ENCODE measurements at places on chromosomes 6 and 20.

- no peak for DNase-seq
These were observed 40.3 kb upstream of the PRND start for GRCh38 chr20:4681401-4681800.

DNA sequence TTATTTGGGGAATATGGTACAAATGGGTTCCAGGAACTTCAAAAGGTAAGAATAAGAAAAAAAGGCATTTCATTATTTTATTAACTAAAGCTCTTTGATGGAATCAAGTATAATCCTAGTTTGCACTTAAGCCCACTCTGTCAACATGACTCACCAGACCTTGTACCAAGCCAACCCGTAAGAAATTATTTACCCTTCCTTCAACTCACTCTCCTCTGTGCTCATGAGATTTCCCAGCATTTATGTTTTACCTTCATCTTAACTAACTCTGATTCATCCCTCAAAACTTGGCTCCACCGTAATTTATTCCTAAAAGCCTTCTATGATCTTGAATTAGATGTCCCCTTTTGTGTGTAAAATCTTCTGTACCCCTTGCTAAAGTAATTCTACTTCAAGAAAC, 308.7 kb downstream of the PKHD1 start:
- DNase-seq: no peak

DNA sequence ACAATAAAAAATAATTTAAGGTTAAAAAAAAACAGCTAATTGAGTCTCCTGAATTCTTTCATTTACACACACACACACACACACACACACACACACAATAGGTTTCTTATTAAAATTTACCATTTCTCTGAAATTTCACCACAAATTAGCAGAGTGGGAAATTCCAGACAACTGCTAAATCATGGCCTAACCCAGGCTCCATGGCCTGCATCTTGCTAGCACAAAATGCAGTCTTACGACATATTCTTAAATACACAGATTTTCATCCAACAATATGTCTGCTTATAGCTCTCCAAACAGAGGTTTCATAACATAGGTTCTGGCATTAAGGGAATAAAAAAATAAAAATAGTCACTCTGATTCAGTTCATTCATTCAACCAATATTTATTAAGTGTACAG, 46.9 kb downstream of the SOD2 start:
- DNase-seq: no peak

GRCh38 chr20:32598606-32599005, 13.5 kb upstream of the NOL4L start:
- no peak for DNase-seq

GRCh38 chr6:99514089-99514488, 1.1 kb downstream of the USP45 start:
- no peak for DNase-seq

- no peak for DNase-seq
These were observed 644 bp downstream of the MAD2L1BP start for GRCh38 chr6:43636308-43636659.

DNA sequence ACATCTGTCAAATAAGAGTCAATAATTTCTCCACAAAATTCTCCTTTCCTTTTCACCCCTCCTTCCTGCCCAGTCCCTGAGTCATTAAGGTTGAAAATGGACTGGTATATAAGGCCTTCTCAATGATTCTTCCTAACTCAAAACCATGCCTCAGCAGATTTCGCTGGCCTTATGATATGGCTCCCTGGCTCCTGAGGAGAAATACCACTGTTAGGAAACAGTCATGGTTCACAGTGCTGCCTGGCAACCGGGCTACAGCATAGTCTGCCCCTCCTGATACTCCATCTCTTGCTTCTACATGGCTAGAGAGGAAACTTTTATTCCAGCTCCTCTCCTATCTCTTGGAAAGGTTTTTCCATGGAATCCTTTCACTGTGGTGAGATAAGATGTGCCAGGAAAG, 4.7 kb downstream of the UBE2J1 start:
- DNase-seq: no peak

DNA sequence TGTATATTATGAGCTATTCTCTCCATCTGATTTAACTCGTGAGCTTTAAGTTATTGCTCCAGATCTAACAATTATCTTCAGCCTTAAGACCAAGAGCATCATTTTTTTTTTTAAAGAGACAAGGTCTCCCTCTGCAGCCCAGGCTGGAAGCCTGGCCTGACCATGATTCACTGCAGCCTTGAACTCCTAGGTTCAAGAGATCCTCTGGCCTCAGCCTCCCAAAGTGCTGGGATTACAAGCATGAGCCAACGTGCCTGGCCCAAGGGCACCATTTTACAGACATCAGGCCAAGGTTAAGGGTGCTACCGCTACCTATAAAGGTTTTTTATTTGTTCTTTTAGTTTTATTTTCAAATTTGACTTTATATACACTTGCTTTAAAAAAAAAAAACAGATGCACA, 2.3 kb downstream of the SUPT3H start:
- no peak for DNase-seq

GRCh38 chr6:133131621-133132465, 109.3 kb upstream of the EYA4 start:
- no peak for DNase-seq

GRCh38 chr6:124703541-124703940, 258.7 kb upstream of the RNF217 start:
- no peak for DNase-seq

- no peak for DNase-seq
These were observed 70.8 kb upstream of the RNF146 start for GRCh38 chr6:127195833-127196232.

DNA sequence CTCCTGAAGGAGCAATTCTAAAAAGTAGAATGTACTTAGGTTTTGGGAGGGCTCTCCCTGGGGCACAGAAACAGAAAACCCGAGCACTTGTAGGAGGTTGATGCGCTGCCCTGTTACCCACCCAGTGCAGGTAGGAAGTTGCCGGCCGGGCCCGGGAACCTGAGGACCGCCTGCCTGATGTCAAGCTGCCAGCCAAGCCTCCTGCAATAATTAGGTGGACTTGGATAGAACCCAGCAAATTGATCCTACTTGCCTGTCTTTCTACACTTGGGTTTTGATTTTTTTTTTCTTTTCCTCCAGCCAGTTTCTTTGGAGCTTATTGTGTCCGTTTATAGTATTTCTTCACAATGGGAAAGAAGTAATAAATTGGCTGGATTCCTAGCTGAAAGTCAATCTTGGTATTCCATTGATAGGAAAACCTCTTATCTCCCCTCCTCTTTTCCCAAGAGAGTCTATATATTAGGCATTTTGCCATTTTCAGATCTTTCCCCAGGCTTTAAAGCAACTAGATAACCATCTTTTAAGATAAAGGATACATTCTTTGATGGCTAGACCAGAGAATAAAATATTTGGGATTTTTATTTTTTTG, 78.3 kb upstream of the FYN start:
- DNase-seq: no peak

DNA sequence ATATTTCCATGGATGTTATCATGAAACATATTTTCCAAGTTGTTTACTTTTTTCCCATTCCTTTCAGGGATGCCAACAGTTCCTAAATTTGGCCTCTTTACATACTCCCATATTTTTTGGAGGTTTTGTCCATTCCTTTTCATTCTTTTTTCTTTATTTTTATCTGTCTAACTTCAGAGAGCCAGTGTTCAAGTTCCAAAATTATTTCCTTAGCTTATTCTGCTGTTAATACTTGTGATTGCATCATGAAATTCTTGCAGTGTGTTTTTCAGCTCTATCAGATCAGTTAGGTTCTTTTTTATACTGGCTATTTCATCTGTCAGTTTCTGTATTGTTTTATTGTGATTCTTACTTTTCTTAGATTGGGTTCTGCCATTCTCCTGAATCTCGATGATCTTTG, 89.9 kb upstream of the TCF21 start:
- no peak for DNase-seq

DNA sequence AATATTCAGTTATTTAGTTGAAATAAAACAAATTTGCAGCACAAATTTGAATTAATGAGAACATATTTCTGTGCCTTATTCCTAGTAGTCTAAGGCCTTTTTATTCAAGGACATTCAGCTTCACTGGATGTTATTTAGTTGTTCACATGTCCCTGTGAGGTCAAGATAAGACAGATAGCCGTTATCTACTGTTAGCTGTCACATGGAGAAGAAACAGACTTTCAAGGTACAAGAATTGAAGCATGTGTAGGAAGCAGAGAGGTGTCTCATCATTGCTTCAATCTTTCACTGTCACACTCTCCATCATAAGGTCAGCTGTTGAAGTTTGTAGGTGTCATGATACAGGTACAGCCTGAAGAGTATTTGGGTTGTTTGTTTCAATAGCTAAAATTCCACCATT, 112.9 kb upstream of the JAG1 start:
- DNase-seq: no peak

DNA sequence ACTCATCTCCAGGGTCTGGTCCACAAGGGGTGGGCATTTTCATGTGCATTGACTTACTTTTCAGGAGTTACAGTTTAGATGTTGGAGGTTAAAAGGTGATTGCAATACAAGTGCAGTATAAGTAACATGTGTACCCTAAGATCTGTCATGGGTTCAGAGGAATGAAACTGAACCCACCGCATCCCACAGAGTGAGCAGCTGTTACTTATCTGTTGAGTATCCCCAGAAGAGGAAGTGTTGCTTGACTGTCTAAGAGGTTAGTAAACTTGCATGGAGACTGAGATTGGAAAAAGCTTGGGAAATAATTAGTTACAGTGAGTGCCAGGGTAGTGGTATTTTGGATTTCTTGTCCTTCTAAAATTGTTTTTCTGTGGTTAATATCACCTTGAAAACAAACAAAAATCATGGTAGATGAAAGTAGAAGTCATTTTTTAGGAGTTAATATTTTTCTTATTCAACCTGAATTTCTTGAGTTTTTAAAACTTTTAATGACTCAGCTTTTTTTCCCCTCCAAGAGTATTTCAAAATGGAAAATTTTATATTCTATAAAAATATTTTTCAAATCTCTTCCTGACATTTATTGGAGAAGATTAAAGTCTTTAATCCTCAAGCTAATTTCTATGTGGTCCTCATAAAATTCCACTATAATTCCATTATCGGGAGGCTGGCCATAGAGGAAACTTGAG, 306.1 kb downstream of the ZNF217 start:
- DNase-seq: no peak
